Mammary epithelial cell (primary cell): ENCODE measurements at places on chromosomes 2 and 18. TPM values are rescaled to one million over a fixed set of nuclear protein-coding genes. Genes with fewer than 3 reads are reported as not detected.

The SCG2 gene
- not detected in 2 replicates for total RNA-seq

The OBSL1 gene
- 28.1 and 32.6 TPM in 2 replicates for total RNA-seq

The FBXO15 gene
- total RNA-seq = 0.73 and 1.1 TPM in 2 replicates

The PDK1 gene
- total RNA-seq = 17.7 and 34.0 TPM in 2 replicates

The ANKRD29 gene
- total RNA-seq = 7.5 and 12.6 TPM in 2 replicates

The GPR75 gene
- total RNA-seq = 2.9 and 4.7 TPM in 2 replicates

The ZBTB7C gene
- total RNA-seq = 4.2 TPM

The FIGN gene
- total RNA-seq = 2.5 TPM

The GCG gene
- not detected in 2 replicates for total RNA-seq

The VIT gene
- total RNA-seq = not detected in 2 replicates

The HJURP gene
- total RNA-seq = 0.67 TPM

The SNTG2 gene
- not detected for total RNA-seq

The FAM98A gene
- total RNA-seq = 48.6 and 63.1 TPM in 2 replicates

The POTEI gene
- total RNA-seq = not detected in 2 replicates

The CIB4 gene
- total RNA-seq = not detected in 2 replicates

The MOCOS gene
- total RNA-seq = 17.3 TPM

The PER2 gene
- 6.3 TPM for total RNA-seq

The MLPH gene
- total RNA-seq = 2.9 and 7.2 TPM in 2 replicates

The UPP2 gene
- total RNA-seq = not detected

The TTC31 gene
- total RNA-seq = 11.5 TPM

The IL1F10 gene
- total RNA-seq = not detected in 2 replicates

The C2orf15 gene
- 0.59 and 1.1 TPM in 2 replicates for total RNA-seq

The DNAJC5G gene
- not detected for total RNA-seq

The SCYGR3 gene
- total RNA-seq = not detected

The SMCHD1 gene
- total RNA-seq = 56.8 TPM

The PTGR3 gene
- 15.7 and 29.4 TPM in 2 replicates for total RNA-seq

The TCF7L1 gene
- total RNA-seq = 19.5 and 26.4 TPM in 2 replicates

The MRO gene
- not detected for total RNA-seq

The BAZ2B gene
- total RNA-seq = 72.8 TPM

The KCNJ13 gene
- total RNA-seq = under 0.01 TPM

The APCDD1 gene
- 24.8 TPM for total RNA-seq

The NR4A2 gene
- 1.1 and 1.3 TPM in 2 replicates for total RNA-seq

The ADGRF3 gene
- total RNA-seq = 0.32 and 0.45 TPM in 2 replicates

The GREB1 gene
- total RNA-seq = 2.2 TPM

The APOB gene
- total RNA-seq = not detected

The DPP4 gene
- 0.43 and 0.61 TPM in 2 replicates for total RNA-seq

The PRPF40A gene
- 126 and 162 TPM in 2 replicates for total RNA-seq

The CD226 gene
- total RNA-seq = 0.67 TPM

The DTNA gene
- 12.2 and 12.8 TPM in 2 replicates for total RNA-seq

The ACTG2 gene
- 365 TPM for total RNA-seq

The KCNJ3 gene
- total RNA-seq = not detected
